ENCODE measurements at places on chromosomes 5 and 9.

DNA sequence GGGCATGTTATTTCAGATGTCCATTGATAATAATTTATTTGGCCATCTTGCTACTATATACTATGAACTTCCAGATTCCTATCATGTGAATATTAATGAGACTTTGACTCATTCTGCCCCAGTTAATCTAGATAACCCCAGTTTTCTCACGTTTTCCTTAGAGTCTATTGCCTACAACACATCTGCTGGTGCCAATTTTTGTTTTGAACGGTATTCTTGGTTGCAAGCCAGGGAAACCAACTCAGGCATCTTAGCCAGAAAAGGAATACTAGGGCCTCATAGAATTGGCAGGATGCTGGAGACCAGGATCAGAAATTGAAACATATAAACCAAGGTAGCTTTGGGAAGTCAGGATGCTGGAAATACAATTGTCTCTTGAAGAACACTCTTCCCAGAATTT lies 28.0 kb upstream of the NPR3 start:
- DNase-seq = no peak

DNA sequence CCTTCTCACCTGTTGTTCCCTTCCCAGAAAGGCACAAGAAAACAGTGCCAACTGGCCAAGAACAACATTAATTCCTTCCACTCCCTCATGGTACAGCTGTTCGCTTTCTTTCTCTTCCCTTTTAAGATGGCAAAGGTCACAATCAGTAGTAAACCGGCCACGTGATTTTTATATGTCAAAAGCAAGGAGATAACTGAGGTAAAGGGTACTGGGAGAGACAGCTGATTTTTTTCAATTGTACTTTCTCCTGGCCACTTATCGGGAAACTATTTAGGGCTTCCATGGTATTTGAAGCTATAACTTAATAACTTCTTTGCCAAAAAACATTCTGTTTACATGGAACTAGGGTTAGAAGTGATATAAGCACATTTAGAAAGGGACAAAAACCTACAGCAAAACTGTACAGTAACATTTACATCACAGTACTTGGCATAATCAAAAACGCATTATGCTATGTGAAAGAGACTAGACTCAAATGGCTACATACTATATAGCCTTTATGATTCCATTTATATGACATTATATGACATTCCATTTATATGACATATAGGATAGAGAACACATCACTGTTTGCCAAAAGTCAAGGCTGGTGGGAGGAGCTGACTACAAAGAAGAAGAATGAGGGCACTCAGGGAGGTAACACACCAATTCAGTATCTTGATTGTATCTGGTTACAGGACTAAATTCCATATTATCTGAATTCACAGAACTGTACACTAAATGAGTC lies 24.8 kb downstream of the PLPP1 start:
- DNase-seq = no peak

DNA sequence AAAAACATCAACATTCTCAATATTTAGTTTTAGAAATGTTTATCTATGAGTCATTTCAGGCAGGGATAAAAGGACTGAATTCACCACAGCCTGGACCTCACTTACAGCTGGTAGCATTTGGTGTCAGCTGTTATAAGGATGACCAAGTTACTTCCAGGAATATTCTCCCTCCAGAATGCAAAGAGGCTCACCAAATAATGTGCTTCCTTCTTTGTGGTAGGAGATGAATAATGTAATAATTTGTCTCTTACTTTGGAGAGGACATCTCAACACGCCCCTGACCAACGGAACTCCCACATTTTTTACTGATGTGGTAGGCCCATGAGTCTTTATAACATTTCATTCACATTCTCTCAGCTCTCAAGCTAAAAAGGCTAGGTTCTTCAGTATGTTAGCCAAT lies 825.9 kb upstream of the GRAMD2B start:
- DNase-seq = no peak

- DNase-seq = no peak
These were observed 33.5 kb downstream of the ANXA6 start for GRCh38 chr5:151123897-151124751.

DNA sequence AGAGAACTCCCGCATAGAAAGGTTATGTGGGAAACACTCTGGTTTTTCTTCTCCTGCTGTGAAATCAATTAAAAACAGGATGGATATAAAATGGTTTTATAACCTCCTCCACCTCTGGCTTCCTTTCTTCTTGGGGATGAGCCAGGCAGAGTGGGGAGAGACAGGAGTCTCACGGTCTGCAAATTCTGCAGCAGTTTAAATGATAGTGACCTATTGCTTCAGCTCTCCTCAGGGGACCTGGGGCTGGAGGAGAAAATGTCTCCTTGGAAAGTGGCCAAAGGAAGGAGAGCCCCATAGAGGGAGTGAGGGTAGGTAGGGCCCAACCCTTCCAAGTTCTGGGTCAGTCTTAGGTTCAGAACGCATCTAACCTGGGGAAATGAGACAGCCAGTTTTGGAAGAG lies 118.8 kb downstream of the MTX3 start:
- DNase-seq = no peak

GRCh38 chr5:71892641-71893365 lies 173.7 kb downstream of the CARTPT start:
- DNase-seq = no peak

GRCh38 chr9:6708732-6709131 lies 49.0 kb upstream of the KDM4C start:
- no peak for DNase-seq

DNA sequence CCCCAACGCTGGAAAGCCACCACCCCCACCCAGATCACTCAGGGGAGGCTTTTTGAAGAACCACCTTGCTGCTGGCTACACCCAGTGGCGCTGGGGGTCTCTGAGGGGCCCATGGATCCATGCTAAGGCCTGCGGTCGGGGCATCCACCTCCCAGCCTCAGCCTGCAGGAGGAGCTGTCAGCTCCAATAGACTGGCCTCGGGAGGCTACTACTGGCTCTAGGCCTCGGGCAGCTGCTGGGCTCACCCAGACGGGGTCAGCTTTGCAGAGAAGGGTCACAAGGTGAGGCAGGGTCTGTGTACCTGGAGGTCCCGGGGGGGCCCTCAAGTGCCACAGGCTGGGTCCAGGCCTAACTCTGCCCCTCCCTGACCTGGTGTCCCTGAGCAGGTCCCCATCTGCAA lies 193.7 kb downstream of the OLFM1 start:
- DNase-seq = no peak

GRCh38 chr5:165185716-165186115 lies 1680.3 kb downstream of the MAT2B start:
- no peak for DNase-seq

- DNase-seq = no peak
These were observed 242.9 kb downstream of the EBF1 start for GRCh38 chr5:158856794-158857193.

GRCh38 chr5:80212171-80212667 lies 43.6 kb downstream of the SERINC5 start:
- no peak for DNase-seq

GRCh38 chr9:21682981-21683380 lies 119.5 kb upstream of the MTAP start:
- DNase-seq = no peak

- no peak for DNase-seq
These were observed 85.8 kb upstream of the PHYKPL start for GRCh38 chr5:178318382-178318781.

- no peak for DNase-seq
These were observed 232.7 kb downstream of the RFK start for GRCh38 chr9:76161541-76161940.

GRCh38 chr5:140372971-140373487 lies 13.0 kb downstream of the SLC4A9 start:
- peak; percentile 14 for DNase-seq

- DNase-seq = no peak
These were observed 50.4 kb downstream of the CYSTM1 start for GRCh38 chr5:140225396-140225795.

DNA sequence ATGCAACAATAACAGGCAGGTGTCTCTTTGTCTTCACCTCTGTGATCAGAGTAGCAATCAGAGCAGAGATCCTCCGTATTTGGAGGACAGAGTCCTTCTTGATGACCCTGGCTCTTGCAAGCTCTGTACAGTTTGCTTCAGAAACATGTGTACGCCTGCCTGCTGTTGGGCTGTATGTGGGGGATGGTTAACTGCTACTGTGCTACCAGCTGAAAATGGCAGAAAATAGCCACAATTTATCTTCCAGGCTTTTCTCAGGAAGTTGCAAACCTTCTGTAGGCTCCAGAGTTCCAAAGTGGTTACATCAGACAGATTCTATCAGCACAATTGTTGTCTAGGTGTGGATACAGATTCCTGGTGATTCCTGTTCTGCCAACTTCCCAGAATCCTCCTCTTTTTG lies 35.5 kb downstream of the DDX46 start:
- no peak for DNase-seq

DNA sequence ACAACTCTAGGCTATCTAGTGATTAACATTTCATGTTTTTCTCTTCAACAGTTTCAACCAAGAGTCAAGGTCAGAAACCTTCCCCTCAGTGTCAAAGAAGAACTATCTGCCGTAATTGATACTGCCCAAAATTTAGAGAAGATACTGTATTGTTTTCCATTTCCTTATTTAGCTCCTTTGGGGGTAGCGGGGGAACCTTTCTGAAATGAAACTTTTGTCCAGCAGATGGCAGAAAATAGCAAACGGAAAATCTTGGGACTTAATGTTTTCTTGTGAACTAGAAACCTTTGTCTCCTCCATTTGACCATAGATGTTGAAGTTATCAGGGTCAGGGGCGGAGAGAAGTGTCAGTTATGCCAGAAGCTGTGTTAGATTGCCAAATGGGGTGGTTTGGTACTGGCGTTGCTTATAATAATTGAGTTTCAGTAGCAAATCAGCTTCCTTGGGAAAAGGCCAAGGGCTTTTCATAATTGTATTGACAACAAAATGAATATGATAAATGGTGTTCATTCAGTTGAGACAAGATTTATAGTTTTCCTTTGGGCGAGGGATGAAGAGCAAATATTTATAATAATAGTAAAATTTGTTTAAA lies 101.7 kb upstream of the TLX3 start:
- no peak for DNase-seq

DNA sequence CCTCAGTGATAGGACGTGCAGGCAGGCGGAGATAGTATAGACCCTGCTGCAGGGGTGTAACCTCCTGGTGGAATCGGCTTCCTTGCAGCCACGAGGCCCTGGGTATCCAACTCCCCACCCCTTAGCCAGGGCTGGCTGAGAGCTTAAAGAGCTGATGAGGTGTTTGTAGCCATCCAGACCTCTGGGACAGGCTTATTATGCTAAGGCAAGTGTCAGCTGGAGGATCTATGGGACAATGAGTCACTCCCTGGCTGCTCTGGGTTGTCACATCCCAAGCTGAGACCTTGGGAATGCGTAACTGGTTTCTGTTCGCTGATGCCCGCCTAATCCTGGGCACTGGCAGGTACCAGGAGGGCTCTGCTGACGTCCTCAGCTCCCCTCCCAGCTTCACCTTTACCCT lies 38.9 kb downstream of the DAB2IP start:
- no peak for DNase-seq

DNA sequence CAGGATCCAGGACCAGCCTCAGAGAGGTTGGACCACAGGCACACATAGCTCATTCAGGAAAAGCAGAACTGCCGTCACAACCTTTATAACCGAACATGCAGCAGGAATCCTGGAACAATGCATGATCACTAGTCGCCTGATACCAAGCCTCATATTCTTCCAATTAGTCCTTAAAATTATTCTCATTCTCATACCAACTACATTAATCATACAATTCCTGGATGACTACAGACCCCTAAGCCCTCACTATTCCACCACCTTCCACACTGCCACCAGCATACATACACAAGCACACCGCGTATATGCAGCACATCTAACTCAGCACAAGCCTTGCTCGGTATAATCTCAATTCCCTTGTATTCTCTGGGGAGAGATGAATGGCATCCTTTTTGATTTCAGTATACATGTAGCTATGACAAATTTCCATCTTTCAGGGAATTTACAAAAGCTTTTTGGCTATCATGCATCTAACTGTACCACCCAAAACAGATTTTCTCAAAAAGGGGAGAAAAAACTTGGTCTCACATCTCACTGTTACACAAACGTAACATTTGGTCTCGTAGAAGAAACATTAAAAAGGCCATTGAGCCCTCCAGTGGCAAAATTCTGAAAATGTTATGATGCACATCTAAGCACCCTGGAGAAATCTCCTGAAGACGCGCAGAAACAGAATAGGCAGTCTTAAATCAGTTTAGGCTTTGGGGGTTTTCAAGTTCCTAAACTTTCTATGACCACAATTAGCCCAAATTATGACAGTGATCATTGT lies 46.2 kb downstream of the MCTP1 start:
- no peak for DNase-seq

- no peak for DNase-seq
These were observed 36.6 kb downstream of the TTLL11 start for GRCh38 chr9:122056484-122056883.

GRCh38 chr9:134662143-134662876 lies 20.7 kb downstream of the COL5A1 start:
- no peak for DNase-seq

DNA sequence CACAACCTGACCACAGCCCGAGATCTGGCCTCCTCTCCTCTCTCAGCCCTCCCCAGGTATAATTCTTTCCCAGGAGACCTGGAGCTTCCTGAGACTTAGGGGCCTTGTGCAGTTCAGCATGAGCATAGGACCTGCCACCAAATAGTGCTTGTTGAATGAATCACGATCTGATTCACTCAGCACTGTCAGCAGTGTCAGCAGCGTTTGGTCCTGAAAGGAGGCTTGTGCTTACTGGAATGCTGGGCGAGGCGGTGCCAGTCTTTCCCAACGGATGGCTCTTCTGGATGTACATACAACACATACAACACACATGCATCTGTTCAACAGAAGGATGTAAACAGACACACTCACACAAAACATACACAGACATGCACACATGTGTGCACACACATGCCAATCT lies 173.3 kb downstream of the COL23A1 start:
- DNase-seq = no peak

- no peak for DNase-seq
These were observed 29.9 kb upstream of the MVB12B start for GRCh38 chr9:126296687-126297086.

- no peak for DNase-seq
These were observed 52.8 kb downstream of the TTC1 start for GRCh38 chr5:160061770-160062169.

DNA sequence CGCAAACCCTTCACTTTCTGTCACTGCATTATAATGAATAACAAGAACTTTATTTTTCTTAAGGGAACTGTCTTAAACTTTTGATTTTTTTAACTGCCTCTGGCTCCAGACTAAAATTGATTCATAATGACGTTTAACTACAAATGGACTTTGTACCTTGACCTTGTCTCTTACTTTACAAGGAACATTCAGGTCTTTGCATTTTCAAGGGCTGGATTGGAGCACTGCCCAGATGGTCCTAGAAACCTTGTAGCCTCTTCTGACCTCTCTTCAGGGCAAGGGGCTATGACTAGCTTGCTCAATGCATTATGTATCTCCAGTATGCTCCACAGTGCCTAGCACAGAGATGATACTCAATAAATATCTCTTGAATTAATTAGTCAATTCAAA lies 612.6 kb upstream of the CLINT1 start:
- no peak for DNase-seq

GRCh38 chr9:35795695-35796094 lies 4.3 kb downstream of the NPR2 start:
- DNase-seq = no peak

- DNase-seq = no peak
These were observed 30.0 kb upstream of the MAMDC2 start for GRCh38 chr9:70013598-70014196.
